ENCODE measurements at places on chromosomes 12 and 14.

DNA sequence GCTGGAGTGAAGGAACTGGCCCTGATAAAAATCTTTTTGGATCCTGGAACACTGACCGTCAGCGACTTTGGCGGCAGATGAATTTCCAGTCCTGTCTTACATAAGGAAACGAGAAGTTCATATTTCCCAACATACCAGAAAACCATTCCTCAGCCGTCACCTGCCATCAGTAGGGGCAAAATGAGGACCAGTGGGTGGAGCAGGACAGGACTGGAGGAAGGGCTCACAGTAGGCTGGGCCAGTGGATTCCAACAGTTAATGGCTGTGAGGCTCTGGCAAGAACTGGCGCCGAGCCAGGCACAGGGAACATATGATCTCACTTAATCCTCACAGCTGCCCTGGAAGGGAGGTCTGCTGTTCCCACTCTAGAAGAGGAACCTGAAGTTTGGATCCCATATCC, 67.2 kb upstream of the FAM181A start:
- no peak for DNase-seq

DNA sequence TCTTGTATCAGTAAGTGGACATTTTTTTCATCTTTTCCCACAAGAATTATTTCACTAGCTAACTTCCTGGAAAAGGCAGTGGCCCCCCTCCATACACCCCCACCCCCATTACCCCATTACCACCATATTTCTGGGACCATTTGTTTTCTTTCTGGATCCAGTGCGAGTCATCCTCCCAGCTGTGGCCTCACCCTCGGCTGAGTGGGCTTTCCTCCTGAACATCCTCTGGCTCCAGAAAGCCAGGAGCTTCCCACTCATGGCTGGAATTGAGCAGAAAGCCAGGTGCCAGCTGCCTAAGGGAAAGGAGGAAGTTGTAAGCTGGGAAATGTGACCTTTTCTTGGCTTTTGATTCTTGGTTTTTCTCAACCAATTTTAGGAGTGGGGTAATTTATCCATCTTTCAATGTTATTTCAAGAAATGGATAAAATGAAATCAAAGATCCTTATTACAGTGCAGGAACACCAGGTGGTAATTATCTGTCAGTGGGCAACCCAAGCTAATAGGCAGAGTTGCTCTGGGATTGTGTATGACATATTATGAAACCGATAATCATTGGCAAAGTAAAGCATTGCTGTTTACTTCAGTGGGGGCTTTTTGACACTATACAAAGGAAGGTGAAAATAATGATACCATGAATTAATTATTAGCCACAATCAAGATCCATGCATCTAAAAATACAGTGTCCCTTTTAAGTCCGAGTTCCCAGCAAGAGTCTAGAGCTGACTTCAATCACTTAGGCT, 124.6 kb downstream of the KICS2 start:
- no peak for DNase-seq

GRCh38 chr12:13116259-13116658, 12.8 kb upstream of the GSG1 start:
- no peak for DNase-seq

- DNase-seq, result no peak
These were observed 9.3 kb upstream of the CDCA4 start for GRCh38 chr14:105030194-105030593.

DNA sequence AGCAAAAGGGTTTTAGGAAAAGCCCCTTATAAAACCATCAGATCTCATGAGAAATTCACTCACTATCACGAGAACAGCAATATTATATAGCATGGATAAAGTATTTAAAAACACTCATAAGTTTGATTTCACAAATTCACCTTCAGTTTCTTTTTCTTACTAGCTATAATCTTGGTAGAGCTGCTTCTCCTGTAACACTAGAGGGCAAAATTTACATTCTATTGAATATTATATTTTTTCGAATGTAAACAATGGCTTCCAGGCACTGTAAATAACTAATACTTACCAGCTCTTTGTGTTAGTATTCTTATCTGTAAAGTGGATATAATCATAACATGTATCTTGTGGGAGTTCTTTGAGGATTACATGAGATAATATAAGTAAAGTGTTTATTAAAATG, 259.6 kb downstream of the CCER1 start:
- DNase-seq, result no peak

- DNase-seq, result no peak
These were observed 90.9 kb downstream of the MED13L start for GRCh38 chr12:116186482-116187150.

- no peak for DNase-seq
These were observed 134.6 kb downstream of the SLC25A21 start for GRCh38 chr14:37037636-37038387.

- DNase-seq, result no peak
These were observed 344.9 kb downstream of the DPF3 start for GRCh38 chr14:72549026-72549425.

GRCh38 chr12:20350026-20350425, 18.3 kb upstream of the PDE3A start:
- DNase-seq, result no peak

GRCh38 chr12:104930388-104931326, 27.4 kb downstream of the SLC41A2 start:
- DNase-seq, result no peak

DNA sequence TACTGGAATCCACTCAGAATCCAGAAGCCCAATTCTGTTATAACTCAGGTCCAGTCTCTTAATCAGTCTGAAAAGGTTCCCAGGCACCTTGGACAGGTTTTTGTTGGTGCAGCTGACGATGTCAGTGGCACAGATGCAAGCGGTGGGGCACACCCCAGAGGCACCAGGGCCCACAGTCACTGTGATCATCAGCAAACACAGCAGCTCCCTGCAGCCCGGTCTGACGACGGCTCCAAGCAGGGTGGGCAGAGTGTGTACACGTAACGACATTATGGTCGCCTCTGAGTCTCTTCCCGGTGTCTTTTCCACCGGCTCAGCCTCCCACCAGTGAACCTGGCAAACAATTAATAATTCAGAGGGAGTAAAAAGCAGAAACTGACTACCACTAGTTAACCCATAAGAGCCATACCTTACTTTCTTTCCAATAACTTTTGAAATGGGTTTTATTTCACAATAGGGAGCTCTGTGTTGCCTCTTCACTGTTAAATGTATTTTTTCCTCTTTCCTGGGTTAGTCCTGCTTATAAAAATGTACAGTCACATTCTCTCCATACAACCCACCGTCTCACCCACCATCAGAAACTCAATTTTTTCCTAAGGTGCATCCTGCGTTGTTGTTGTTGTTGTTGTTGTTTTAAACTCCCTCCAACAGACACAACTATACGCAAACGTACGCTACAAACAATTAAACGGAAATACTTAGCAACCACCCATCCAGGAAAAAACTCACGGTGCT, 521 bp upstream of the PCED1B start:
- peak; percentile 33 for DNase-seq

- no peak for DNase-seq
These were observed 59.4 kb downstream of the TSPAN11 start for GRCh38 chr12:30985814-30986452.

GRCh38 chr12:111256629-111257434, 112.1 kb downstream of the PHETA1 start:
- no peak for DNase-seq

DNA sequence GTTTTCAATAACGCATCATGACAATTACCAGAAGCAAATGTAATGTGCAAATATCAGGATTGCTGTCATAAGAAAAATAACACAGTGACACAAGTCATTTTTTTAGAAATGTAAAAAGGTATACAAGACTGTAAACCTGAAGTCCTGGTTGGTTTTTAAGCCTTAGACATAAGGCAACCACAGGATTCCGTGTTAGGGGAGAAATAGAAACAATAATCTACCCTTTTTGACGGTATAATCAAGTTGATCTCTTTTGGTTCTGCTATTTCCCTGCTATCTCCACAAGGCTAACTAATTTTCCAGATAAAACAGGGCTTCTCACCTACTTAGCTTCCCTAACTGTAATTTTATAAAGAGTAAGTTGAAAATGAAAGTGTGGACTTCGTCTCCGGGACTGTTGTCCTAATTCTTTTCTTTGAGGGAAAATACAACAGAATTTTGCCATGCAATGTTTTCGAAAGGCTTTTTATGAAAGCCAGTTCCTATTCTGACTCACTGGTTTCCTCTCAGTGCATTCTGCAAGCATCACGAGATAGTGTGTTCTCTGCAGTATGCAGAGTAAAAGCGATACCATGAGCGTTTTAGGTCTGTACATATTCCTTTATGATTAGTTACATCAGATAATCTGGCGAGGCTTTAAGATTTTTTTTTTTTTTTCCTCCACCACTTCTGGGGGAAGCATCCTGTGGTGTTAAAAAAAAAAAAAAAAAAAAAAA, 10.6 kb downstream of the MYO1H start:
- no peak for DNase-seq

DNA sequence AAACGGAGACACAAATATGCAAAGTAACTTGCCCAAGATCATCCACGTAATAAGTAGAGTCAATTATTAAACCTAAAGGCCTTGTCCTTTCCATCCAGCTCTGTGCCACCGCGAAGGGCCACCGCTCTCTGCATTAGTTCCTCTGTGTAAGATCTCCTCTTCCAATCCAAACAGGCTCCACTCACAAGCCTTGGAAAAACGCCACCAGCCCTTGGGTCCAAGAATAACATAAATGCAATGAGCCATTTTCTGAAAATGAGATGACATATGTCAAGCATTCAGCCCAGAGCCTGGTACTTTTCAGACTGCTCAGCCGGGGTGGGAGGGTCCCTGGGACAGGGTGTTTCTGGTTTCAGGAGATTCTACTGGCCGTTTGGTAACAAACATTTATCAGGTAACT, 30.0 kb downstream of the DGLUCY start:
- DNase-seq, result no peak

GRCh38 chr12:96195845-96196451, 1.8 kb downstream of the ELK3 start:
- peak; percentile 24 for DNase-seq

GRCh38 chr12:81461163-81461562, 298.0 kb downstream of the PPFIA2 start:
- no peak for DNase-seq

DNA sequence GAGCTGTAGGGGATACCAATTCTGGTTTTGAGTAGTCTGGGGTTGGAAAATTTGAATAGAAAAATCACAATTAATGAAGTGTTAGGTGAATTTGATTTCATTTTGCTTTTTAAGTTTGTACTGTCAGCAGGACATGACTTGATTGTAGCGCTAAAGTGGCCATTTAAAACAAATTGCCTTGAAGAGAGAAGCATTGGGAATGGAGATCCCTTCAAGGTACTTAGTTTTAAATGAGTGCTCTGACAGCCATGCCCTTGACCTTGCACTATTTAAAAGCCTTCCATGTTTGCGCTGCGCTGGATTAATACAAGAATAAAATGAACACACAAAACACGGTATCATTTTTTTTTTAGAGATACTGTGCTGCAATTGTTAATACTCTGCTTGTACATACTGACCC, 345.9 kb downstream of the NAV3 start:
- no peak for DNase-seq

DNA sequence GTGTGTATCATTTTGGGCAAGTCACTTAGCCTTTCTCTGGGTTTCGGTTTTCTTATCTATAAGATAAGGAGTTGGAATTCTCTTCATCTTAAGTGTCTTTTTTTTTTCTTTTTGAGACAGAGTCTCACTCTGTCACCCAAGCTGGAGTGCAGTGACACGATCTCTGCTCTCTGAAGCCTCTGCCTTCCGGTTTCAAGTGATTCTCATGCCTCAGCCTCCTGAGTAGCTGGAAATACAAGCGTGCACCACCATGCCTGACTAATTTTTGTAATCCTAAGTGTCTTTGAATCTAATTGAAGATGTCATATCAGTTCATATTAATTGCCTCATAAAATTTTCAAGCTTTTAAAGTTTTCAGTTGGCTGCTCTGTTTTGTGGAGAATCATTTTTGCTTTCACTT, 4.0 kb downstream of the SRGAP1 start:
- no peak for DNase-seq
